ENCODE measurements at places on chromosomes 6 and 20.

GRCh38 chr6:40611434-40611833 lies 24.3 kb upstream of the LRFN2 start:
- no peak for DNase-seq

DNA sequence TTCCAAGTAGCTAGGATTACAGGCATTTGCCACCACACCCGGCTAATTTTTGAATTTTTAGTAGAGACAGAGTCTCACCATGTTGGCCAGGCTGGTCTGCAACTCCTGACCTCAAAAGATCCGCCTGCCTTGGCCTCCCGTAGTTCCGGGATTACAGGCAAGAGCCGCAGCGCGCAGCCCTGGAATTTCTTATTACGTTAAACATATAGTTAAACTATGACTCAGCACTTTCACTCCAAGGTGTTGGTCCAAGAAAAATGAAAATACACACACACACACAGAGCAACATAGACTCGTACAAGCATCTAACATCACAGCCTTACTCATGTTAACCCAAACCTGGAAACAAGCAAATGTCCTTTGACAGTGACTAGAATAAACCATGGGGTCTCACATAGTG lies 663.9 kb downstream of the PRKN start:
- DNase-seq, result no peak

DNA sequence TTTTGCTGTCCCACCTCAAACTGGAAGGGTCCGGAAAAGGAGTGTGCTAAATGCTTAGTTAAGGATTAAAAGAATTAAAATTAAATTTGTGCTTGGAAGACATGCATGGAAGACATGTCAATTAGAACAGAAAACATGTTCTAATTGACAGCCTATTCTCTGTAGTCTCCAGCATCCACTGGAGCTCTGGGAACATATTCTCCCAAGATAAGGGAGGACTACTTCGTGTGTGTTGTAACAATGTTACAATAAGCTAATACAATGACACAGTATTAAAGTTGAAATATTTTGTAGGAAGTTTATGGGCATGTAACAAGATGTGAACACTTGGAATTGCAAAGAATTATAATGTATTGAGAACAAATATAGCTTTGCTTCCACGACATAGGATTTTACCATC lies 567.4 kb upstream of the CITED2 start:
- no peak for DNase-seq

DNA sequence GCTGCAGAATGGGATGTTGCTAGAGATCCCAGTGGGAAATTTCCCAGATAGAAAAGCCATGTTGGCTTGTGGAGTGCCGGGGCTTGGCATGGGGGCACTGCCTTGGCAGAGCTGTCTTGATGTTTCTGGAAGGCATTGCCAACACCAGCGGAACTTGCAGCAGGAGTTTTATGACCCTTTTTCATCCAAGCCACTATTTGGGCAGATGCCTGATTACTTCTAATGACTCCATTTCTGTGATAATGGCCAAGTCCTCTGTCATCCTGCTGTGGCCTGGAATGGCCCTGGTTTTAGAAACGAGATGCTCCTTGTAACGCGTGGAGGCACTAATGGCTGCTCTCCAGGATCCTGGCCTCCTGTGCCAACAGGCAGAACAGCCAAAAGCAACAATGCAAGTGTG lies 229.0 kb downstream of the ZNF217 start:
- DNase-seq, result no peak

DNA sequence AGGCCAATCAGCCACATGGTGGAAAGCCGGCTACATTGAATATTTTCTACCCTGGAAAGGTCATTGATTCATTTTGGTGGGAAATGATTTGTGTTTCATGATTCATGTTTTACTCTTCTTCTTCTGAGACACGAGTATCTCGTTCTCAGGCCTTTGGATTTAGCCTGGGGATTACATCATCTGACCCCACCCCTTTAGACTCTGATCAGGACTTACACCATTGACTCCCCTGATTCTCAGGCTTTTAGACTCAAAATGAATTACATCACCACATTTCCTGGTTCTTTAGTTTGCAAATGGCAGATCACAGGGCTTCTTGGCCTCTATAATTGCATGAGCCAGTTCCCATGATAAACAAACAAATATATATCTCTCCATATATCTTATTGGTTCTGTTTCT lies 228.8 kb downstream of the ADGRG6 start:
- no peak for DNase-seq

DNA sequence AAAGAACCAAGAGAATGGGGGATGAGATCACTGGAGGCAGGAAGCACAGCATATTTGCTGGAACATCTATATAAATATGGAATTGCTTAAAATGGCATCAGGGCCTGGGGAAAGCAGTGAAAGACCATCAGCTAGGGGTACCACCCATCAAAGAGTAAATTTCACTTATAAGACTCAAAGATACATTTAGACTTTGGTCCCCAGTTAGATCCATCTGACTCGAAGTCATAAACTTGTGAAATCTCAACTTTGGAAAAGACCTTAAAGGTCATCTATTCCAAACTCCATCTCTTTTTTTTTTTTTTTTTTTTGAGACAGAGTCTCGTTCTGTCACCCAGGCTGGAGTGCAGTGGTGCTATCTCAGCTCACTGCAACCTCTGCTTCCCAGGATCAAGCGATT lies 109.8 kb downstream of the UNC5CL start:
- no peak for DNase-seq

- no peak for DNase-seq
Observed at GRCh38 chr6:26059941-26060340, 27.3 kb upstream of the HFE start.

DNA sequence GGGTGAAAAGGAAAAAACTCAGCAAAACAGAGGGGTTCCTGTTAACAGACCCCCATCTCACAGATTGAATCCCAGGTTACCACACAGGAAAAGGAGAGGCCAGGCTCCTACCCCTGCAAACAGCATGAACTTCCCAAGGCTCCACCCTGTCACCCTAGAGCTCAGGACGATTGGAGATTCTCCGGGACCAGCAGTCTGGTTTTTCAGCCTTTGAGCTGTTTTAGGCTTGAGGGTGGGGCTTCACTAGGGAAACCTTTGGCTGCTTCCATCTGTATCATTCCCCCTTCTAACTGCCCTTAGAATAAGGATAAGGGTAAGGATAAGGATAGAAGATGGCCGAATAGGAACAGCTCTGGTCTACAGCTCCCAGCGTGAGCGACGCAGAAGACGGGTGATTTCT lies 16.0 kb downstream of the C6orf58 start:
- DNase-seq, result no peak

GRCh38 chr20:10633718-10634117 lies 40.1 kb downstream of the JAG1 start:
- no peak for DNase-seq

DNA sequence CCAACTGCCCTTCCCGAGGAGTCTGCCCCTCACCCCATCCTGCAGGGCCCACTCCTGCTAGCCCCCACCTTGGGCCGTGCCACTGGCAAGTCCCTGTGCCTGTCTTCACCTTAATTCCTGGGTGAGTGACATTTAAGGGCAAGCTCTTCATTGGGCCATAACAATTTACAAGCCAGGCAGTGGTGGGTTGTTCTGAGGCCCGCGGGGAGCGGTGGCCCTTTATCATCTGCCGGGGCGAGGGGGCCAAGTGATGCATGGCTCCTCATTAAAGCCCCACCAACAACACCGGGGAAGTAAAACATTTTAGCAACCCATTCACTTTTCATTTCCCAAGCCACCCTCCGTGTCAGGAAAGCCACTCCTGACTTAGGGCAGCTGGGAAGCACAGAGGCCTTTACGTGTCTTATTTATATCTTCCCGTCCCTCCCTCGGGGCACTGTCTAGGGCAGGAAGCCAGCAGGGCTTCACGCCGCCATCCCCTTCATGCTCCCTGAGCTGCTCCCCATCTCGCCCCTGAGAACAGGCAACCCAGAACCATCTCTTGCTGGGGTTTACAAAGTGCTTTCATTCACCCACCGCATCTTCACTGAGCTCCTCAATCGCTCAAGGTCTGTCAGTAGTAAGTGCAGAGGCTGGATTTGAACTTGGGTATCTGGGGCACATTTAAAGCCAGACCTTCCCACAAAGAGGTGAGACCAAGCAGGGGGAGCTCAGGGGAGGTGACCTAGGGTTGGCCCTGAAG lies 55.5 kb upstream of the CCDC167 start:
- no peak for DNase-seq

GRCh38 chr6:96657344-96657743 lies 94.4 kb downstream of the FHL5 start:
- DNase-seq, result no peak

DNA sequence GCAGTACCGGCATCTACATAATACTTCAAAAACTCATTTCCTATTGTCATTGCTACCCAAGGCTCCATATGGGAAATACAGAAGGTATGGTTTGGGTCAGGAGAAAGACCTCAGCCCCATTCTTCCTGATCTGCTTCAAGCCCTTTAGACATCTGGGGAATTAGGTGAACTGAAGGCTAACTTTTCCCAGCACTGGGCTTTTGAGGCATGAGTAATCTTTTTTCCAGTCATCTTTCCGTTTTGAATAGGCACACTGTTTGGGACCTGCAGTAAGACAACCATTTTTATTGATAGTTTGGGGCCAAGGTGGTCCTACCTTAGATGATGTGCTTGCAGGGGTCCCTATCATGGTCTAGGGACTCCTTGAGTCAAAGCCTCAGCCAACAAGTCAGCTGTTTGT lies 198.4 kb downstream of the HAO1 start:
- no peak for DNase-seq

GRCh38 chr6:137095651-137096238 lies 51.0 kb upstream of the IL20RA start:
- DNase-seq, result no peak

- no peak for DNase-seq
Observed at GRCh38 chr6:37454420-37455140, 21.6 kb downstream of the CMTR1 start.

DNA sequence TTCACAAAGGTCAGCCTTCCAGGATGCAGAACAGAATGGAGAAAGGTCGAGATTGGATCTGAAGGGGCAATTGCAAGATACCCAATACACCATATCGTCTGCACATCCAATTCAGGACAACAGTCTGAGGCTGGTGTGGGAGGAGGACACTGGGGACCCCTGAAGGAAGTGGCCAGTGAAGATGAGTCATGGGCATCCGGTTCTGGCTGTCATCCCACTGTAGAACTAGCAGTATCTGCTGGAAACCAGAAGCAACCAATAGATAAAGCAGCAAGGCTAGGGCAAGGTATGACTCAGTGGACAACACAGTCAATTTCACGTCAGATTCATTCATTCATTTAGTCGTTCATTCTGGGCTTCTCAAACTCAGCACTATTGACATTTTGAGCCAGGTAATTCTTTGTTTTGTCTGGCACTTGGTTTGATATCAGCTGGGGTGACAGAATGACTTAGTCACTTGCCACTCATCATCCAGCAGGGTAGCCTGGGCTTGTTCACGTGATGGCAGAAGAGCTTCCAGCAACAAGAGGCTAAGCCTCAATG lies 30.3 kb upstream of the SHLD1 start:
- DNase-seq, result no peak

DNA sequence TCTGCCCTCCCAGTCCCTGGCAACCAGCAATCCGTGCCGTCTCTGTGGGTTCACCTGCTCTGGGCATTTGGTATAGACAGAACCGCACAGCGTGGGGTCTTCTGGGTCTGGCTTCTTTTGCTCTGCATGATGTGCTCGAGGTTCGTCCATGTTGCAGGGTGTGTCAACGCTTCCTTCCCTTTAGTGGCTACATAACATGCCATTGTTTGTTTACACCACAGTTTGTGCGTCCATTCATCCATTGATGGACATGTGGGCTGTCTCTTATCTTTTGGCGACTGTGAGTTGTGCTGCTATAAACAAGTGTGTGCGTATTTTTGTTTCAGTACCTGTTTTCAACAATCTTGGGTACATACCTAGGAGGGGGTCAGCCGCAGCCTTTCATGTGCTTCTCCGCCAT lies 149.5 kb upstream of the RPS6KA2 start:
- no peak for DNase-seq

DNA sequence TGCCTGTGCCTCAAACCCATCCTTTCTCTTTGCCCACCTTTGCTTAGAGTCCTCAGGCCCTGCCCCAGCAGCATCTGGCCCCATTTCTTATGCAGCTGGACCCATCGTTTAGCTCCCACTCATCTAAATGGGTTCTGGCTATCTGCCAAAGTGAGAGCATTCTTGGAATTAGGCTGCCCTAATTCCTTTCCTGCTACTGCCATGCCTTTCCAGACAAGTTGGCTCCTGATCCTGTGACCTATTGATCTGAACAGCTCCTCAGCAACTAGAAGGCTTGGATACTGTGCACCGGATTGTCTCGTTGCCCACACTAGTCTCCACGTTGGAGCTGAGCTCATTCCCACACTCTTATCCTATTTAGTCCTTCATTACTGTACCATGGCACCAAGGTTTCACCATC lies 22.9 kb downstream of the DZANK1 start:
- DNase-seq, result no peak

DNA sequence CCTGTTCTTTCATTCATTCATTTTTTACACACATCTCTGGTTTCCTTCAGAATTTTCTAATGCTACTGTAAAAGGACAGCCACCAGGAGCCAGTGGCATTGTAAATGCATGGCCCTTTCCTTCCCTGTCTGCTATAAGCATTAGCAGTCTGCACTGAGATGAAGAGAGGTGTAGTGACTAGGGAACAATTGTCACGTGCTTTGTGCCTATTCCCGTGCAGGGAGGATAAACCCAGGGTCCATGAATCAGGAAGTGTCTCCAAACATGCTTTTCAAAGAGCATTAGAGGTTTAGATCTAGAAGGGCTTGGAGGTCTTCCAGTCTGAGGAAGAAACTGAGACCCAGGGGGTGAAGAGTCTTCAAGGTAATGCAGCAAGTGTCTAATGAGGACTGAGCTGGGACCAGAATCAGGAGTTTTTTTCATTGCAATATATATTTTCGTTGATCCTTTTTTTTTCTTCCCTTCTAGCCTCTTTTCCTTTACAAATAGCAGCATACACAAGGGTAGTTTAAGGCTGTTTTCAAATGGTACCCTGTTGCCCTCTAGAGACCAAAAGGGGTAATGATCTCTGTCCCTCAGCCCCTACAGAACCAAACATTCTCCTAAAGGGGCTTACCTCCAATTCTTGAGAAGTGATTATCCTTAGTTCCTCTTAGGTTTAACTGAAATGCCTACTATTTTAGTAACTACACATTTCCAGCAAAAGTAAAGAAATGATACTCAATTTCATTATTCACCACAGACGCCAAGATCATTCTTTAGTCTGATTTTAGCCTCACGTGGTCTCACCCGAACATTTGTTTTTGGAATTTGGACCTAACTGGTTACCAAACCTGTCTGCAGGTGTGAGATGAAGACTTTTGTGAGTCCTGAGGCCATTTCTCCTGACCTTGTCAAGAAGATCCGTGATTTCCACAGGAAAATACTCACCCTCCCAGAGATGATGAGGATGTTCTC lies 6.6 kb downstream of the TRIM15 start:
- no peak for DNase-seq

DNA sequence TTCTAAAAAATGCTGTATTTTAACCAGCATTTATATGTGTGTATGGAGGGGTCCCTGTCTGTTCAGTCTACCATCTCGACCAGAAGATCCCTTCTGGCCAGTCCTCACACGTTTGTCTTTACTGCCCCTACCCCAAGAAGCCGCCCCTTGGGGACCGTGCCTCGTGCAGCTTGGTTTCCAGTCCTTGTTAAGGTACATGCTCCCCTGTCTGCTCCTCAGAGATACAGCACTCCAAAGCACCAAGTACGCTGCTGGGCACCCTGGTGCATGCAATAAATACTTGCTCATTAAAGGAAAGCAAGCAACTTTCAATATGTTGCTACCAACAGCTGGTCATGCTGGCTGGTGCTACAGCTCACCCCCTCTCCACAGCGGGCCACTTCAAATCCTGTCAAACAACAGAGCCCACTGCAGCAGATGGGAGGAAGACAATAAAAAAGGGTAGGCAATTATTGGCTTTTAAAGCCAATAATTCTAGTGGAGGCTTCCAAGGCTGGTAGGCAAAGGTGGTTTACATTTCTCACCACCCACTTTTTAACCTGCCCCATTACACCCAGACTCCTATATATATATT lies 61.6 kb downstream of the PSMG4 start:
- no peak for DNase-seq
